ENCODE measurements at places on chromosomes 7 and 10.

- no peak for DNase-seq
Observed at GRCh38 chr7:28270536-28270935, 89.9 kb upstream of the JAZF1 start.

DNA sequence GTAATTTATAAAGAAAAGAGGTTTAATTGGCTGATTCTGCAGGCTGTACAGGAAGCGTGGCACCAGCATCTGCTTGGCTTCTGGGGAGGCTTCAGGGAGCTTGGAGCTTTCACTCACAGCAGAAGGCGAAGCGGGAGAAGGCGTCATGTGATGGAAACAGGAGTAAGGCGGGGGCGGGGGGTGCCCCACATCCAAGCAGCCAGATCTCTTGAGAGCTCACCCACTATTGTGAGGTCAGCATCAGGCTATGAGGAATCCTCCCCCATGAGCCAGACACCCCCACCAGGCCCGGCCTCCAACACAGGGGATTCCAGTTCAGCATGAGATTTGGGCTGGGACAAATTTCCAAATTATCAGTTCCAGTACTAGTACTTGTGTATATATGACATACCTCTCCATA lies 46.2 kb downstream of the WDR37 start:
- no peak for DNase-seq

DNA sequence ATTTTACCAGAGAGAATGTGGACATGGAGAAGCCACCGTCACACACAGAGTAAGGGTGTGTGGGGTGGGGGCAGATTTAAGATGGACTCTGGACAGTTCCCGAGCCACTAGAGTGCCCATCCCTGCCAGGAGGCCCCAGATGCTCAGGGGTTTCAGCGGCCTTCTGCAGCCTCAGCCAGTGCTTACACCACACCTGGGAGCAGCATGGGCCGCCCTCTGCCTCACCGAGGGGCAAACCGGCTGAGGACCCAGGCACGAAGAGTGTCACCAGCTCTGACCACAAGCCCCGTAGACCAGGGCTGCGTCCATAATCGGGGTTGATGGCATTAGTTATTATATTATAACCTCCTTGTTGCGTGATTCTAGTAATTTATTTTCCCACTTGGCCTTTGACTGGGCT lies 6.7 kb upstream of the MNX1 start:
- no peak for DNase-seq

DNA sequence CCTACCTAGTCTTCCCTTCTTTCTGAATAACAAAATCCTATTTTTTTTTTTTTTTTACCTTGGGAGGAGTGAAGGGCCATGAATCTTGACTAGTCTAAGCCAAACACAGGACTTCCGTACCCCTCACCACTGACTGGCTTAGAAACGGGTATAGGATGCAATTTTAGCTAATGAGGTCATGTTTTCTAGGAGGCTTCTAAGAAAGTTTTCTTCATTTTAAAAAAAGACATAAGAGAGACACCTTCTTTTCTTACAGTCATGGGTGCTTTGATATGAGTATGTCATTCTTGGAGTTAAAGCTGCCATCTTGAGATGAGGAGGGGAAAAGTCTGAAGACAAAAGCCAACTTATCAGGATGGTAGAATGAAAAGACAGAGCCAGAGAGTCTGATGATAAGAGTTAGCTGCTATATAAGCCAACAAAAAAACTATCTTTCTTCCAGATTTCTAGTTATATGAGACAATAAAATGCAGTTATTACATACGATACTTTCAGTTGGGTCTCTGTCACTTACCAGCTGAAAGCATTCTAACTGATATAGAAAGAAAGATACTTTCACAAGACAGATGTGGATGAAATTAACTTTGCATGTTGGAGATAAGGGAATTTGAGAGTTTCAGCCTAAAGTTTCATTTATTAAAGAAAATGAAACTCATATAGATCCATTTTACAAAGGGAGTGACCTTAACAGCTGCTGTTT lies 34.0 kb downstream of the ZNF438 start:
- DNase-seq, result no peak

GRCh38 chr7:91299952-91300775 lies 35.9 kb downstream of the FZD1 start:
- DNase-seq, result no peak

All from stimulated activated CD8-positive, alpha-beta memory T cell treated with anti-CD3 and anti-CD28 coated beads, Interleukin-4, amount 100 ng/mL, for 1 hour (primary cell).